Cerebellar nuclear complex (tissue), 1 donor: ENCODE measurements at places on chromosomes 13 and 19.

- no peak for DNase-seq
Measured at GRCh38 chr19:39126312-39127187, 964 bp downstream of the PAK4 start.

GRCh38 chr19:16373532-16373931, 48.9 kb downstream of the KLF2 start:
- no peak for DNase-seq

DNA sequence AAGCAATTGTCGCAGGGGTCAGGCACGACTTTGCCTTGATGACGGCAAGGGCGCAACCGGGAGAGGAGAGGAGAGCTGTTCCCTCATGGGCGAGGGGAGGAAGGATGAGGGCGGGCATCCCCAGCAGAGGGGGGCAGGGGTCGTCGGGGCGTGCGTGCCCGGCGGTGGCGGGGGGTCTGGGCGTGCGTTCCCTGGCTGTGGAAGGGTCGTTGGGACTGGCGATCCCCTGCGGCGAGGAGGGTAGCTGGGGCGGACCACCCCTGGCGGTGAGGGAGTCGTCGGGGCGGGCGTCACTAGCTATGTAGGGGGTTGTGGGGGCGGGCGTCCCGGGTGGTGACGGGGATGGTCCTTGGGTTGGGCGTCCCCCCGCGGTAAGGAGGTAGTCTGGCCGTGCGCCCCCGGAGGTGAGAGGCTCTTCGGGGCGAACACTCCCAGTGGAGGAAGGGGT, 1.7 kb downstream of the COMP start:
- DNase-seq: no peak

GRCh38 chr19:35141837-35142605, 1.0 kb upstream of the FXYD7 start:
- DNase-seq: no peak

- DNase-seq: no peak
Measured at GRCh38 chr19:18349524-18350128, 9.2 kb downstream of the PGPEP1 start.

DNA sequence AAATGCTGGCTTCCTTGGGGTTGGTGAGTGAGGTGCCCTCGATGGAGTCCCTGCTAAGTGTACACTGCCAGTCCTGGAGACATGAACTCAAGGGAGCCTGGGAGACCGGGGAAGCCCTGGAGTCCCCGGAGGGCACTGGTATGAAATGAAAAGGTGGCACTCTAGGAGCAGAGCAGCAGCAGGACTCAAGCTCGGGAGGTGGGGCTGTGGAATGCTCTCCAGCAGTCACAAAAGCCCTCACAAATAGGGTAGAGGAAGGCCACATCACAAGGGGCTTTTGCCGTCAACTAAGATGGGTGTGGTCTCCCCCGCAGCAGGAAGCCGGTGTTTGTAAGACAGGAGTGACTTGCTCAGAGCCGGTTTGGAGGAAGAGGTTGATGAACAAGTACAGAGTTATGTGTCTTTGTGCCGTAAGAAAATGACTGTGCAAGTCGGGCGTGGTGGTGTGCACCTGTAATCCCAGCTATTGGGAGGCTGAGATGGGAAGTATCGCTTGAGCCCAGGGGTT, 19.3 kb downstream of the CCNE1 start:
- DNase-seq: no peak

- no peak for DNase-seq
Measured at GRCh38 chr13:45299194-45299593, 41.8 kb downstream of the TPT1 start.

DNA sequence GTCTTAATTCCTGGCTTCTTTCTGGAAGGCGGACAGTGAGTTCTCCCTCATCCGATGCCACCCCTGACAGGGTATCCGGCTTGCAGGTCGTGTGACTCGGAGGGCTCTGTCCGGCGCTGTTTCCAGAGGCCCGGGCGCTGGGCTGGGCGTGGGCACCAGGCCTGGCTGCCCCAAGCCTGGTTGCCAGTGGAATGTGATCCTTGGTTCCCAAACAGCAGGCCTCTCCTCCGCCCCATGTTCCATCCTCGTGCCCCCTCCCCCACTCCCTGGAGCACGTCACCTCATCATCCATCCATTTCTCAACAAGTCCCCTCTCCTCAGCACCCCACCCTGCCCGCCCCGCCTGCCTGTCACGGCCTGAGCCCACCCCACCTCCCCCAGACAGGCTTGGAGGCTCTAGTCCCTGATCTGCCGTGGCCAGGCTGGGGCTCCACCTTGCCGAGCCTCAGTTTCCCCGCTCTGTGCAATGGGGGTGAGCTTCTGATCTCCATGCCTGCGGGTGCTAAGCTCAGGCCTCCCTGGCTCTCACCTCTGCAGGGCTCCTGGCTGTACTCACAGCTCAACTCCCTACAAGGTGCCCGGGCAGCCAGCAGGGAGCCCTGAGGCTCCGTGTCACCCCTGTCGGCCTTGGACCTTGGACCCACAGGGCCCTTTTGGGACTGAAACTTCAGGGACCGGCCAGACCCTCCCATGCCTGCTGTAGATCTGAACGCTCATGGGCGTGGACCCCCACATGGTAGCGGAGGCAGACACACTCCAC, 2.3 kb downstream of the TBXA2R start:
- no peak for DNase-seq

GRCh38 chr13:107713314-107713713, 502.0 kb downstream of the LIG4 start:
- no peak for DNase-seq

DNA sequence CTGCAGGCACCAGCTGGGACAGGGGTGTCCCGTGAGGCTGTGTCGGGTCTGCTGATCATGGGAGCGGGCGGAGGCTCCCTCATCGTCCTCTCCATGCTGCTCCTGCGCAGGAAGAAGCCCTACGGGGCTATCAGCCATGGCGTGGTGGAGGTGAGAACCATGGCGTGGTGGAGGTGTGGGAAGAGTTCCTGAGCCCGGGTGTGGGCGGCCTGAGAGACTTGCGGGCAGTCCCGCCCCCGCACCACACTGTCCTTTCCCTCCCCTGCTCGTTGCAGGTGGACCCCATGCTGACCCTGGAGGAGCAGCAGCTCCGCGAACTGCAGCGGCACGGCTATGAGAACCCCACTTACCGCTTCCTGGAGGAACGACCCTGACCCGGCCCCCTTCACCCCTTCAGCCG, 10.7 kb downstream of the APLP1 start:
- no peak for DNase-seq

GRCh38 chr13:67351909-67352308, 121.8 kb upstream of the PCDH9 start:
- no peak for DNase-seq

DNA sequence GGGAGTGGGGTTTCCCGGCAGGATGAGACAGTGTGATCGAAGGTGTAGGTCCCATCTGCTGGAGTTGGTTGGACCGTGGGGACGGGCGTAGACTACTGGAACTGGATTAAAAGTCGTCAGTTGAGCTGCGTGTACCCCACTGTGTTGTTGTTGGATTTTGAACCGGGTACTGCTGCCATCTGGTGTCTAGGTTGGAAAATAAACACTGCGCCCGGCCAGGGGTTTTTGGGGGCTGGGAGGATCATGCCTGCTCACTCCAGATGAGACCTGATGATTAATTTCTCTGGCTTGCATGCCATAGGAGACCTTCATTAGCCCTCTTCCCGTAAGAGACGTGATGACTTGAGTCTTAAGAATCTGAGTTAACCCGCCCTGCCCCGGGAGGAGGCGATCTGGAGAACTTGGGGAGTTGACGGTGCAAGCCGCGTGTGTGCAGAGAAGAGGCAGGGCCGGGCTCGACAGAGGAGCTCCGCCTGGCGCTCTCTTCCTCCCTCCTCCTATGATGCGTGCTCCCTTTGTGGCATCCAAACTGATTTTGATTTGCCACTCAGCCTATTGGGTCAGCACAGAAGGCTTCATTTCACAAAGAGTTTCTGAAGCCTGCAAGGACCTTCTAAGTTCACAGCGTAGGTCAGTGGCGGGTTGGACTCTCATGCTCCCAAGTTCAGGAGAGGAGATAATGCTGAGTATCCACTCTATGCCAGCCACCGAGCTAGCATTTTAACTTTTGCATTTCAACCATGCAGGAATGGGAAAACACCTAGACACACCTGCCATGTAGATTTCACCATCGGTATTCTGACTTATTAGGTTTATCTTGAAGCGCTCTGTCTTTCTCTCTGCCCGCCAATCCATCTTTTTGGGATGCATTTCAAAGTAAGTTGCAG, 2.7 kb downstream of the UHRF1 start:
- no peak for DNase-seq

DNA sequence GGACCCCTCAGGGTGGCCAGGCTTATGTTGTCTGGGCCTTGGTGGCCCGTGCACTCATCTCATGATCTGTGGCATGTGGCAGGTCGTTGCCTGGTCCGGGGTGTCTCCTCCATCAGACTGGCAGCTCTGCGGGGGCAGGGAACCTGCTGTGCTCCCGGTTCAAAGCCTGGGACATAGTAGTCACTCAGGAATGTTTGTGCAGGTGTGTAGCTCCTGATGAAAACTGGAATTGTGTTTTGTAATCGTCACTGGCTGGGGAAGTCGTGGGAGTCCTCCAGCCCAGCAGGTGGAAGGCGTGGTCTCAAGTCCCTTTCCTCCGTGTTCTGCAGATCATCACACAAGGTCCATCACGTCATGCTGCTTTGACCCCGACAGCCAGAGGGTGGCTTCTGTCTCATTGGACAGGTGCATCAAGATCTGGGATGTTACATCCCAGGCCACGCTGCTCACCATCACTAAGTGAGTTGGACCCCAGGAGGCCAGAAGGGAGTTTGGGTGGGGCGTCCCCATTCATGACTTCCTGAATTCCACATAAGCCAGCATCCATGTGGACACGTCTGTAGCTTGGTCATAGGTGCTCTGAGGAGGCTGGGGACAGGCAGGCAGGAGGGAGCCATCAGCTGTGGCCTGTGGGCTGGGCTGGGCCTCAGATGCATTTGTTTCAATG, 19.1 kb downstream of the WDR88 start:
- DNase-seq: no peak

GRCh38 chr13:110280985-110281688, 25.8 kb downstream of the COL4A1 start:
- no peak for DNase-seq

DNA sequence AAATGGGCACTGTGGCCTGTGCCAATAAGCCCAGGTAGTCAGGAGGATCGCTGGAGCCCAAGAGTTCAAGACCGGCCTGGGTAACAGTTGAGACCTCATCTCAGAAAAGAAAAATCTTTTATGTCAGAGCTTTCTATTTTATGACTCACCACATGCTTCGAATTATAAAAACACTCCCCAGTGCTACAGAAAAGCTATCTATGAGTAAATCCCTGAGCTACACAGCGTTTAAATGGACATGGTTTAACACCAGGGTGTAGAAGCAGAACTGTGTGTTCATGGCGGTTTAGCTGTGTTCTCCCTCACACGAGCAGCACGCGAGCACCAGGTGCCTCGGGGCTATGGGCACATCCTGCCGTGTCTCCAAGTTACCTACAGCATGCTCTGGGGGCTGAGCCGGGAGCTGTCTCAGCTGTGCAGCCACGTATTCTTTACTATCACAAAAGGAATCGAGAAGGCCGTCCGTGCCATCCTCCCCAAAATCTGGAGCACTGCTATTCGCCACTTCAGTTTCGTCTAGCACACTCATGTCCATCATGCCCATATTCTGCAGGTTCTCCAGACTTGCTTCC, 6.7 kb downstream of the SAFB2 start:
- DNase-seq: no peak

DNA sequence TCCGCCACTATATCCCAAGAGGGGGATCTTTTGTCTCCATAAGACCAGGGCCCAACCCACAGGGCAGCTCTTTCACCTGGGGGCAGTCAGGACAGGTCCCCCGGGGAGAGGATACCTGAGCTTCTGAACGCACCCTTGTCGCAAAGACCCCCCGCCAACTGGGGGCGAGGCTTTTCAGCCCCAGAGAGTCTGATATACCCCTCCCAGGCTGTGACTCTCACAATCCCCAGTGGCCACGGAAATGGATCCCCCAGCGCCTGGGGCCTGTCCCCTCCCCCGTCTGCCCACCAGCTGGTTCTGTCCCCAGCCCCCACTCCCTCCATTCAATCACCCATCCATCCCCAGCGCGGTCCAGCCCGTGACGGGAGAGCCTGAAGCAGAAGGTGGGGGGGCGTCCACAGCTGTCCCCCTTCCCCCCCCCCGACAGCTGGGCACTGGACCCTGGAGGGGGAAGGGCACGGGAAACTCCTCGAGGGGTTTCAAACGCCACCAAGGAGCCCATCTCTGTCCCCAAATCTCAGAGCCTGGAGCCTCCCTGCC, 823 bp downstream of the DOCK6 start:
- DNase-seq: no peak

DNA sequence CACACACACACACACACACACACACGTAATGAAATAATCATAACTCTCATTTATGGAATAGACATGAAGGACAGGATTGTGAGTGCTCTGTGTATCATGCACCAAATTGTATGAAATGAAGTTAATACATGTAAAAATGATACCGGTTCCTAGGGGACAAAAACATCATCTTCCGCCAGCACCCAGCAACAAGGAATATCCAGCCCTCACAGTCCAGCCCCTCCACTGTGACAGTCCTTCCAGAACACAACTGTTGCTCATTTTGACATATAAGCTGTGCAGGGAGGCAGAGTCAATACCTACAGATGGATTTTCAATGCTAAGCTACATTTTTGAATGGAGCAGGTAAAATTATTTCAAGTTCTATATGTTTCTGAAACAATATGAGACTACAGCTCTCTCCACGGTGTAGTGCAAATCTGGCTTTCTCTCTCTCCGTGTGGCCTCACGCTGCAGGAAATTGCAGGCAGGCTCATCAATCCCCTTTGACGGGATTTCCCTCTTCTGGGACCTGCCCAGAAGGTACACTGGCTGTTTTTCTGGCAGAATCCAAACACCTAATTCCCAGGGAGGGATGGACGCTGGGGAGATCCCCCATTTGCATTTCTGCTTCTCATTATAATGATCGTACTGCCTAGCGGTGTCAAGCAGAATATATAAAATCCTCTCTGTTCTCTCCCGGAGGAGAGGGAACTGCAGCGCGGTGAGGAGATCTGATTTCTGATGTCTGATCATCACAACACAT, 494.0 kb downstream of the LIG4 start:
- DNase-seq: no peak
